ENCODE measurements at places on chromosomes 12 and 14.

DNA sequence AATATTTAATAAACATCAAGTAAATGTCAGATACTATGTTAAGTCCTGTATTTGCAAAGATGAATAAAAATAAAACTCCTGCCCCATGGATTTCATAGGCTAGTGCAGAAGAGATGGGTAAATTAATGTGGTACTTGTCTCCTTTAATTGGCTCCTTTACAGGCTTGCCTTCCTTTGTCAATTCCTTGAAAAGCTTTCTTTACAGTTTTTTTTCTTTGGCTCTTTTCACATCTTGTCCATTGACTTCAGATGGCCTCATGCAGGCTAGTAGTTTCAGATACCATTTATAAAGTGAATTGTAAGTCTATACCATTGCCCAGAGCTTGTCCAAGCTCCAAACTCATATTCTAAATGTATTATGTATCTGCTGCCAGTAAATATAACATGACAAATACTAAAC is 128.7 kb upstream of the GARIN2 start:
- DNase-seq: no peak

DNA sequence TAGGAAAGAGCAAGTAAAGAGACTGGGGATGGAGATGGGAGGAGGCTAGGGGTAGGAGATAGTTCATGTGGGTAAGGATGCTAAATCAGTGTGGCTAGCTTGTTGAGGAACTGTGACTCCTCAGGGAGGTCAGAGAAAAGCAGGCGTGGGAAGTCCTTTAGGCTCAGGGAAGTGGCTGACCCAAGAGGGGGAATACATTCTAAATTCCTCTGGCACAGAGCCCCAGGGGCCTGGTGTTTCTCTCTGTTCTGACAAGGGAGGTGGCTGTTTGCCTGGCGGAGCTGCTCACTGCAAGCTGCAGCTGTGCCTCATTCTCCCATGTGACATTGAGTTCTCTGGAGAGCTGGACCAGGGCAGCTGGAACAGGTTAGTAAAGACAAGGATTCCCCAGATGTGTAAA is 152.2 kb upstream of the SLC38A2 start:
- peak; percentile 95 for DNase-seq

- no peak for DNase-seq
These were observed 502 bp downstream of the SMARCD1 start for GRCh38 chr12:50085615-50086072.

DNA sequence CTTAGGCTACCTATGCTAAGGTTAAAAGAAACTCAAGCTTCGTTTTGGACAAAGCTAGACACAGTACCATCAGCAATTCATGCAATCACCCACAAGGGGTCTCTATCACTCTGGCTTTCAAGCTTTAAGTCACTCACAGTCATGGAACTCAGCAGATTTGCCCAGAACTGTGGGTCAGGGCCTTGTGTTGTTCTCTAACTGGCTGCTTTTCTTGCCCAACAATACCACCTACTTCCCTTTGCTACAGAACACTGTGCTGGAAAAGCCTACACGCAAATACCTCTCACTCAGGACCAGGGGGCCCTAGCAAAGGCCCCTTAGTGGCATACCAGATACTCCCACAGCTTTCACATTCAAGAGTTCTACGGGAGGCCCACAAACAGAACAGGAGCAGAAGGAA is 9.1 kb downstream of the NEMP1 start:
- DNase-seq: peak; percentile 82

DNA sequence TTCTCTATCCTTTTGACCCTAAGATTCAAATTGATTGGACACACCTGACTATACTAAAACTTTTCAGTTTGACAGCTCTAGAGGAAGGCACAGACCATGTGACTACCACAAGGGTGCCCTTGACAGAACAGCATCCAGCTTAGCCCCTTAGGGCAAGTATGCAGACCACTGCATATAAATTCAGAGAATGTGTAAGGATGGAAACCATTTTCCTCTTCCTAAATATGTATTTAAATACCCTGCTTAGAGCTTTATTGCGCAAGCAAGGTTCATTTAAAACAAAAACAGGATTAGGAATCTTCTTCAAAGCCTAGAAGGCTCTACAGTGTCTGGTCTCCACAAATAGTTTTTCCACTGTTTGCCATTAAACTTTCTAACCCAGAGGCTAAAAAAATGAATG is 202.8 kb downstream of the MED13L start:
- no peak for DNase-seq

DNA sequence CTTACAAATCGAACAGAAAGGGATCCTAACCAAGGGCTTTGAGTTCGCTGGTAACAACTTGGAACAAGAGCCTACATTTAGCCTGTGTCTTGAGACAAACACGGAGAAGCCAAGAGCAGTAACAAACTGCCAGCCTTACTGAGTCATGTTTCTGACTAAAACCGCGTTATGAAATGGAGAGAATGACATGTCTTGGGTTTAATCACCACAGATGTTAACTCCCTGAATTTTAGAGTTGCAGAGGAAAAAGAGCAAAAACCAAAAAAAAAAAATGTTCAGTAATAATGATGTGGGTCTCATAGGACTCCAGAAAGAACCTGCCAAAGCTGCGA is 1.0 kb downstream of the BLTP3B start:
- DNase-seq: peak; percentile 85

- peak; percentile 89 for DNase-seq
These were observed 109.4 kb downstream of the DACT1 start for GRCh38 chr14:58747181-58747580.

All from LHCN-M2 (cell line).